Brain pericyte (primary cell): ENCODE measurements at places on chromosomes 5 and 9.

- no peak for DNase-seq
These were observed 164.0 kb upstream of the RAD23B start for GRCh38 chr9:107118863-107119624.

- no peak for DNase-seq
These were observed 88.6 kb downstream of the MACROH2A1 start for GRCh38 chr5:135310328-135310989.

- DNase-seq, result no peak
These were observed 664.7 kb downstream of the ACTL7B start for GRCh38 chr9:108191065-108191464.

- DNase-seq, result no peak
These were observed 117.9 kb downstream of the GADD45G start for GRCh38 chr9:89722712-89723111.

DNA sequence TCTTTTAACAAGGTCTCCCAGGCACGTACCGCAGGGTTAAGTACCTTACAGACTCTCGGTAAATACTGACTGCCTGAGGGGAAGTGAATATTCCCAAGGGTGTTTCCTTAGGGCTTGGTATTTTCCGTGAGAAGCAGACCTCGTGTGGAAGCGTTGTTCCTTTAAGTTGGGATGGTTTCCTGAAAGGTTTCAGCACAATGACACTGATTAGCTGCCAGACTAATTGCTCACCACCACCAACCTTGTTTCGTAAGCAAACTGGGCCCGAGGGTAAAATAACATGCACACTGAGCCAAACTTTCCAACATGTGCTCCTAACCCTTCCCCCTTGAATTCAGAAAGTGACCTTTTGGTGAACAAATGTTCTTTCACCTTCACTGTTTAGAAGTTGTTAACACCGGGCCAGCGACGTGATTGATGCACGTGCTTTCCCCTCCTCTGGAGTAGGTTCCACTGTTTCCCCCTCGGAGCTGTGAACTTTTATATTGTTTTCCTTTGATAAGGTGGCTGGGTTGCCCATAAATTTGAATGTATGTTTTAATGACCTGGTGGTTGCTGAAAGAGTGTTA is 128.1 kb upstream of the RPS23 start:
- peak; percentile 53 for DNase-seq

GRCh38 chr5:52997424-52997823 is 8.3 kb downstream of the ITGA2 start:
- DNase-seq, result no peak
